Inflammatory macrophage treated with lipopolysaccharide for 4 hours (primary cell): ENCODE measurements at places on chromosomes 2 and 18.
A peak's percentile ranks its signal among the peaks of the same experiment; 100 is the strongest.

DNA sequence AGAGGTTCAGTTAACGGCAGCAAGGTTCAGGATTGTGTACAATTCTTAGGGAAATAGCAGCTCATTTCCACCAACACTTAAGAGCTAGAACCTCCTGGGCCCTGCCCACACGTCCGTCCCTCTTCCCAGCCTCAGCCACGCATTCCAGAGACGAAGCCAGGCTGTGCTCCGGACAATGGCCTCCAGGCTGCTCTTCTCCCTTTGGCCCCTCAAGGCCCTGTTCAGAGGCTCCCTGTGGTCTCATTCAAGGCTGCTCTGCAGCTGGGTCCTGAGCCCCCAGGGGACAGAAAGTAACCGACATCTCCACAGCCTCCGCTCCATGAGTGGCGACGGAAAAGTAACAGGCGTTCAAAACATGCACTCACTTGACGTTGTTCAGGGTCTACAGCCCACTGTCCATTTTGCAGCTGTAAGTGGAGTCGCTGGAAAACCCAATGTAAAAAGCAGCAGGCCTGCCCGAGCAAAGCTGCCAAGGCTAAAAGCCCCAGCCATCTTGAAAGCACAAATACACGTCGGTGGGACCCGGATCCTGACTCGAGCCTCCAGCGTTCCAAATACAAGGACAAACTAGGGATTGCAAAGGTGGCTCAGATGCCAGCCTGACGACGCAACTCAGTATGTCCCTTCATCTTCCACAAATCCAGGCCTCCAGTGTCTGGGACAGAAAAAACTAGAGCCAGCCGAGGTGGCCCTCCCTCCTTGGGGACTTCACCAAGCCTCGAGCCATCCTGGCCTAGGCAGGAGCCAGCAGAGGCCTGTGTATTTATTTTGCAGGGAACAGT, 76.9 kb downstream of the NDUFA10 start:
- no peak for DNase-seq

DNA sequence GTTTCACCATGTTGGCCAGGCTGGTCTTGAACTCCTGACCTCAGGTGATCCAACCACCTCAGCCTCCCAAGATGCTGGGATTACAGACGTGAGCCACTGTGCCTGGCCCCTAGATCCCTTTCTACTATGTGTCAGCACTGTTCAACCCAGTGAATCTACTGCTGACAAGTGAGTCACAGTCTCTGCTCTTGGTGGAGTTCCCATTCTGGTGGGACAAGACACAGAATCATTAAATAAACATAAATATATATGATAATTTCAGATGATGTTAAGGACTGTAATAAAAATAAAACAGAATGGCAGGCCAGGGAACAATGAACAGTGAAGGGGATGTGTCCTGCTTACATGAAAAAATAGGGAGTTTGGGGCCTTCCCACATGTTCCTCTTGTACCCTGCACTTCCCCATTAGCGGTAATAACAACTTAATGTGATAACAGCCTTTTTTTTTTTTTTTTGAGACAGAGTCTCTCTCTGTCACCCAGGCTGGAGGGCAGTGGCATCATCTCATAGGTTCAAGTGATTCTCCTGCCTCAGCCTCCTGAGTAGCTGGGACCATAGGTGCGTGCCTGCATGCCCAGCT, 112.2 kb downstream of the CPO start:
- peak; percentile 65 for DNase-seq

- DNase-seq = no peak
Observed at GRCh38 chr18:39862341-39862740, 2092.7 kb upstream of the PIK3C3 start.

GRCh38 chr2:208010506-208010905, 14.8 kb downstream of the PLEKHM3 start:
- peak; percentile 57 for DNase-seq

- no peak for DNase-seq
Observed at GRCh38 chr2:215880970-215881369, 132.4 kb downstream of the MREG start.

DNA sequence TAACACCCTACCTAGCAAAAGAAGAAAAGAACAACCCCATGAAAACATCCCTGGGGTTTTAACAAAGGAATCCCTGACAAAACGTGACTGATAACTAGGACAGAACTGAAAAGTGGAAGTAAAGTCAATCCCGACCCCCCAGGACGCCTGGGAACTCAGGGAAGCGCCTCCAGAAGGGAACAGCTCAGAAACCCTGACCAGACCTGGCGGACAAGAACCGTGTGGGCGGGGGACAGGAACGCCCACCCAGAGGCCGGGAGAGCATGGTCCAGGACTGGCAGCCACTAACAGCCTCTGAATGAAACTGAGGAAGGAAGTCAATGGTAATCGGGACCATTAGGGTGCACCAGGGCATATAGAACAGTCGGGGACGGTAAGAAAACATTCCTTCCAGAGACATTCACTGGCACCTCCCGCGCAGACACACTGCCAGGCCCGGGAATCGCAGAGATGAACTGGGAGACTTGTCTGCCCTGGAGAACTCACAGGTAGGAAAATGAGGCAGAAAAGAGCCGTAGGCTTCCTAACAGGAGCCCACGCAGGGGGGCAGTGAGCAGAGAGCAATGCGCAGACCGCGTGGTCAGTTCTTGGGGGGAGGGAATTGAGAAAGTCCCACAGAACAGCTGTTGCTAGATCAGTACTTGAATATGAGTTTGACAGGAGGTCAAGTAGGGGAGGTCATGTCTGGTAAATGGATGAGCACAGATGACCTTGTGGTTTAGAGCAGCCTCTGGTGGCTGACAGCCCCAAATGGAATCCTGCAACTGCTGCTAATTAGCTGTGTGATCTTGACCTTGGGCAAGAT, 1.3 kb upstream of the TBC1D8 start:
- peak; percentile 78 for DNase-seq

GRCh38 chr2:45874344-45874743, 222.9 kb downstream of the PRKCE start:
- DNase-seq = no peak

GRCh38 chr2:40384714-40385113, 67.2 kb downstream of the SLC8A1 start:
- DNase-seq = peak; percentile 96

DNA sequence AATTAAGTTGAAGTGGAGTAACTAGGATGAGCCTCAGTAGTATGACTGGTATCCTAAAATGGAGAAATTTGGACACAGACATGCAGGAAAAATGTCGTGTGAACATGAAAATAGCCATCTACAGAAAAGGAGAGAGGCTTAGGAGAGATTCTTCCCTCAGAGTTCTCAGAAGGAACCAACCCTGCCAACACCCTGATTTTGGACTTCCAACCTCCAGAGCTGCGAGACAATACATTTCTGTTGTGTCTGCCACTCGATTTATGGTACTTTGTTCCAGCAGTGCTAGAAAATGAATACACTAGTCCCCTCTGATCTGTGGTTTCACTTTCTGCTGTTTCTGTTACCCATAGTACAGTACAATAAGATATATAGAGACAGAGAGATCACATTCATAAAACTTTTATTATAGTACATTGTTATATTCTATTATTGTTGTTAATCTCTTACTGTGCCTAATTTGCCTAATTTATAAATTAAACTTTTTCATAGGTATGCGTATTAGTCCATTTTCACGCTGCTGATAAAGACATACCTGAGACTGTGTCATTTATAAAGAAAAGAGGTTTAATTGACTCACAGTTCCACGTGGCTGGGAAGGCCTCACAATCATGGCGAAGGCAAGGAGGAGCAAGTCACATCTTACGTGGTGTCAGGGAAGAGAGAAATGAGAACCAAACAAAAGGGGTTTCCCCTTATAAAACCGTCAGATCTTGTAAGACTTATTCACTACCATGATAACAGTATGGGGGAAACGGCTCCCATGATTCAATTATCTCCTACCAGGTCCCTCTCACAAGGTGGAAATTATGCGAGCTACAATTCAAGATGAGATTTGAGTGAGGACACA, 41.3 kb downstream of the PLEKHA3 start:
- no peak for DNase-seq

GRCh38 chr2:160252900-160253299, 52.8 kb upstream of the ITGB6 start:
- peak; percentile 48 for DNase-seq

GRCh38 chr2:197307933-197308521, 2.6 kb downstream of the ANKRD44 start:
- DNase-seq = no peak

DNA sequence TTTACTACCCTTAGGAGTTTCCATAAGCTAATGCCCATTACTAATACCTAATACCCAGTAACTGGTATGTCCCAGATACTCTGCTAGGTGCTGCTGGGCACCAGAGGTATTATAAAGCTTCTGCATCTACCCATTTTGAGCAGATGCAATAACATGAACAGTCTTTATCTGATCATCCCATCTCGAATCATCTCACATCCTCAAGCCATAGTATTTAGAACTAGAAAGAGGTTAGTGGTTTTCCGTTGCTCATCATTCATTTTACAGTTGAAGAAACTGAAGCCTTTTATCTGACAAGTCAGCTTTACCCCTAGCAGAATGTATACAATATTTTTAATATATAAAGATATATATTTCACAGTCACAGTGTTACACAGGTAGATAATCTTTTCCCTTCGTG, 99.1 kb upstream of the TCF4 start:
- DNase-seq = no peak

GRCh38 chr2:216660496-216660895, 27.3 kb downstream of the IGFBP2 start:
- DNase-seq = no peak

GRCh38 chr18:58438161-58438957, 190.5 kb downstream of the ALPK2 start:
- peak; percentile 14 for DNase-seq

- no peak for DNase-seq
Observed at GRCh38 chr18:45569566-45570275, 45.6 kb upstream of the SLC14A2 start.

GRCh38 chr2:207403141-207403540, 126.6 kb upstream of the CREB1 start:
- no peak for DNase-seq

DNA sequence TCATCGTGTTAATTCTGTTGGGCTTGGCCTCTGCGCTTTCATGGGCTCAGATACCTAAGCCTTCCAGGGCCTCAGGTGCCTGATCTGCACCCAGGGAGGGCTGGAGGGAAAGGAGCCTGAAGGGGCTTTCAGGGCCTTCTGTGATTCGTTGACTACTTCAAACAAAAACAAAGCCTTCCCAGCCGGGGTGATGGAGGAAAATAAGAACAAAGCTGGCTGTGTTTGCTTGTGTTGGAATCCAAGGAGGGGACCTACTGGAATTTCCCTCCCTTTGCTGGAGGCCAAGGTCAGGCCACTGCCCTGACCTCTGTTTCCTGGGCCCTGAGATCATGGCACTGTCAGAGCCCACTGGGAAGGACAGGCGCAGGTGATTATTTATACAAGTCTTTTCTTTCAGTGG, 135.3 kb downstream of the KLHL29 start:
- no peak for DNase-seq

- peak; percentile 74 for DNase-seq
Observed at GRCh38 chr2:113124984-113125855, 2.2 kb upstream of the IL1RN start.

DNA sequence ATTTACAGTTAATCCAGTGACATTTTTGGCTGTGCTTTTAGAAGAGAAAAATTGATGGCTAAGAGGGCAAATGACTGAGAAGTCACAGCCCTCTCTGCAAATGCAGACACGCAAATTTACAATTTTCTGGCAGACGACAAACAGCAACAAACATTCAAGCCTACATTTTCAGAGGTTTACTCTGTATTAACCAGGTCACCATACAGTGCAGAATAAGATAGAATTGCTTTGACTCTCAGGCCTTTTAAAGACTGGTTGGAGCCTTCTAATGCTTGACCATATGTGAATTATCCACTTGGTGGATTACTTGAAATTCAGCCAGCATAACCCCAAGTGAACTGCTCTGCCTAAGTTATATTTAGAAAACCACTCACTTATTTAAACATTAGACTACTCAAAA, 280.9 kb upstream of the STON1 start:
- DNase-seq = no peak

DNA sequence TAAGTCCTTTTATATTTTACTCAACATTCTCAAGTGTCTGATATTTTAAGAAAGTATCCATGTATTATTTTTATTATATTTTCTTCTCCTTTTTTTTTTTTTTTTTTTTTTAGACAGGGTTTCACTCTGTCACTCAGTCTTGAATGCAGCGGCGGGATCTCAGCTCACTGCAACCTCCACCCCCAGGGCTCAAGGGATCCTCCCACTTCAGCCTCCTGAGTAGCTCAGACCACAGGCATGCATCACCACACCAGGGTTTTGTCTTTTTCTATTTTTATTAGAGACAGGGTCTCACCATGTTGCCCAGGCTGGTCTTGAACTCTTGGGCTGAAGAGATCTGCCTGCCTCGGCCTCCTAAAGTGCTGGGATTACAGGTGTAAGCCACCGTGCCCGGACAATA, 212.1 kb downstream of the TCF4 start:
- DNase-seq = no peak

DNA sequence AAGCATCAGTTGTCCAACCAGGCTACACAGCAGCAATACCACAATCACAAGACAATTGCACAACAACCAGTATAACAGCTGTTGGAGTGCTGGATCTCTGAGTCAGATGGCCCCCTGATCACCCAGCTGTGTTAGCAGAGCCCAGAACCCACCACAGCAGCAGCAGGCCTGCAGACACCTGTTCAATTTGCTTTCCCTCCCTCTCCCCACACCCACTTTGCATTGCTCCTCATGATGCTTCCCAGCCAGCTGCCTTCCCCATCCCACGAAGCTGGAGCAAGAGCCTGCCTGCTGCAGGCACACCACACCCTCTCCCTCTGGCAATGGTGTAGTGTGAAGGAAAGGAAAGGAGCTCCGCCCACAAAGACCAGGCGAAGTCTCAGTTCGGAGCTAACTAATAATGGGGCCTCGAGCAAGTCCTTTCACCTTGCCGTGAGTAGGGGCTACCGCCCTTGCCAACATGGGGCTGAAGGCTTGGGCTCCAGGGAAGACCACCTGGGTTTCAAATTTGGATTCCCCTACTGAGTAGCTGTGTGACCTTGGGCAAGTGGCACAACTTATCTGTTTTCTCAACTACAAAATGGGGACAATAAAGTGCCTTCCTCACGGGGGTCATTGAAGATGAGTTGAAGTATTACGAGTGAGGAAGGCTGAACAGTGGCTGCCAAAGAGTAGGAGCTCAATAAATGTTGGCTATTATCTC, 19.4 kb upstream of the ZBTB7C start:
- DNase-seq = peak; percentile 63

DNA sequence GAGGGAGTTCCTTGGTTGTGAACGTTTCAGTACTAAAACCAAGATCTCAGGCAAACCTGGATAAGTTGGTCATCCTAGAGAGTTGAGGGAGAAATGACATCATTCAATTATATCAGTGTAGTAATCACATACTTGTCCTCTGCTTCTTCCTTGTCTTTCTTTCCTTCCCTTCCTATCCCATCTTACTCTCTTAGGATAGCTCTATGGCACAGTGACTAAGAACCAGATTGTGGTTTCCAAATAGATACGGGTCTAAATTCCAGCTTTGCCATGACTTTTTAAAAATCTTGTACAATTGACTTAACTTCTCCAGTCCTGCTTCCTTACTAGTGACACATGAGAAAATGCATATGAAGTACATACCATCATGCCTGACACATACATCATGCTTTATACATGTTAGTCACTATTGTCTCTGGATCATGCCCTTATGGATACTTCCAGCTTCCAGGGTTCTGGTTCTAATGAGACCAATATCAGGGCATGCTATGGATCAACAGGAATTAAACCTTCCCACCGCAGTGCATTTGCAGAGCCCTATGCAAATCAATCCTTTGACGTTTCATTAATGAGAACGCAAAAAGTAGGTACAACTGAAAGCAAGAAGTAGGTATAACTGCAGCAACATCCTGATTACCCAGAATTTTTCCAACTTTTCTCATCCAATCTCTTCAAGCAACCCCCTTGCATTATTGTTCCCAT, 168.0 kb upstream of the KLF7 start:
- no peak for DNase-seq
